ENCODE measurements at places on chromosomes 16 and 17.

DNA sequence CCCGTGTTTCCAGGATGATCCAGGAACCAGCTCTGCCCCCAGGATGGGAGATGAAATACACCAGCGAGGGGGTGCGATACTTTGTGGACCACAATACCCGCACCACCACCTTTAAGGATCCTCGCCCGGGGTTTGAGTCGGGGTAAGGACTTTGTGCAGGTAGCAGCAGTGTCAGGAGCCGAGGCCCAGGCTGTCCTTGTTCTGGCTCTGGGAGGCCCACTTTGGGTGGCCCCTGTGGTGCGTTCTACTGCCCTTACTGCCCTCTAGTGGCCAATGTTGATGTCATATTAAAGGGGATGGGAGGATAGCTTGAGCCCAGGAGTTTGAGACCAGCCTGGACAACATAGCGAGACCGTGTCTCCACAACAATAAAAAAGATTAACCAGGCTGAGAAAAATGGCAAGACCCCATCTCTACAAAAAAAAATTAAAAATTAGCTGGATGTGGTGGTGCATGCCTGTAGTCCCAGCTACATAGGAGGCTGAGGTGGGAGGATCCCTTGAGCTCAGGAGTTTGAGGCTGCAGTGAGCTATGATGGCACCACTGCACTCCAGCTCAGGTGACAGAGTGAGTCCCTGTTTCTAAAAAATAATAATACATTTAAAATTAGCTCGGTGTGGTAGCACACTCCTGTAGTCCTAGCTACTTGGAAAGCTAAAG, 20.9 kb upstream of the CLEC18A start:
- peak; percentile 34 for DNase-seq

GRCh38 chr16:83705856-83706255, 101.9 kb upstream of the HSBP1 start:
- DNase-seq: no peak

- no peak for DNase-seq
These were observed 1.5 kb upstream of the IST1 start for GRCh38 chr16:71893888-71894228.

DNA sequence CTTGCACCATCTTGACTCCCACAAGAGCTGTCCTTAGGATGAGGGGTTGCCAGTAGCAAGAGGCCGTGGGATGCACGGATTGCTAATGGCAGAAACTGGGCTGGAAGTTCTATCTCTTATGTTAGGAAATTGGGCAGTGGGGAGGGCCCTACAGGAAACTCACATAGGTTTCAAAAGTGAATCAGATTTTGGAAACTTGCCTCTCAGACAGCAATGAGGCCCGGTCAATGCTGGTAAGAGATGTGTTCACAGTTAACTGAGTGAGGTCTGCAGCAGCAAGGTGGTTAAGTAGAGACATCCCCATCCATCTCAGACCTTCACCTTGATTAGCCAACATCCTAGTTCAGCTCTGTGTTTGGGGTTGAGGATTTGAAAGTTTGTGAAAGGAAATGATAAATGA, 164.7 kb downstream of the ABCA8 start:
- DNase-seq: no peak

DNA sequence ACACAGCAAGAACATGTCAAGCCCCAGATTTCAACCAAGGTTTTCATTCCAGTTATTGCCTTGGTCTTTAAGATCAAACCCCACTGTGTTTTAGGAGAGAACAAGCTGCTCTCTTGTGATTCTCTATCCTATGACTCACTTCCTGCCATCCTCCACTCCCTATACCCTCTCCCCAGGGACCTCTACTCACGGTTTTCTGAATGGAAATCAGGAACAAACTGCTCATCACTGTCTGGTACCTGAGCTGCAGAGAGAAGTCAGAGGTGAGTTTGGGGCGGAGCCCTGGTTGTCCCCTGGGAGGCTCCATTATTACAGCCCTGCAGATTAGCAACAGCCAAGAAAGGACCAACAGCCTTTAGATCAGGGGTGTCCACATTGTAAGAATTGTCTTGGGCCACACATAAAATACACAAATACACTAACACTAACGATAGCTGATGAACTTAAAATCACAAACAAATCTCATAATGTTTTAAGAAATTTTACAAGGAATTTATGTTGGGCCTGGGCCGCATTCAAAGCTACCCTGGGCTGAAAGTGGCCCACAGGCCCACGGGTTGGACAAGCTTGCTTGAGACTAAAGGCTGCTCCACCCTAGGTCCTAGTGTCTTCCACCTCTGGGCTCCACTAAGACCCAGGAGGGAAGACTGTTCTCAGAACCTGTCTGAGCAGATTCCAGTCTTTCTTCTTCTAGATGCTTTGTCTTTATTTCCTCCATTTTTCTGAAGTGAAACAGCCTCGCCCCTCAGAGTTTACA, 9.7 kb downstream of the ETV4 start:
- DNase-seq: no peak

GRCh38 chr16:62137996-62138395, 101.8 kb upstream of the CDH8 start:
- DNase-seq: no peak

DNA sequence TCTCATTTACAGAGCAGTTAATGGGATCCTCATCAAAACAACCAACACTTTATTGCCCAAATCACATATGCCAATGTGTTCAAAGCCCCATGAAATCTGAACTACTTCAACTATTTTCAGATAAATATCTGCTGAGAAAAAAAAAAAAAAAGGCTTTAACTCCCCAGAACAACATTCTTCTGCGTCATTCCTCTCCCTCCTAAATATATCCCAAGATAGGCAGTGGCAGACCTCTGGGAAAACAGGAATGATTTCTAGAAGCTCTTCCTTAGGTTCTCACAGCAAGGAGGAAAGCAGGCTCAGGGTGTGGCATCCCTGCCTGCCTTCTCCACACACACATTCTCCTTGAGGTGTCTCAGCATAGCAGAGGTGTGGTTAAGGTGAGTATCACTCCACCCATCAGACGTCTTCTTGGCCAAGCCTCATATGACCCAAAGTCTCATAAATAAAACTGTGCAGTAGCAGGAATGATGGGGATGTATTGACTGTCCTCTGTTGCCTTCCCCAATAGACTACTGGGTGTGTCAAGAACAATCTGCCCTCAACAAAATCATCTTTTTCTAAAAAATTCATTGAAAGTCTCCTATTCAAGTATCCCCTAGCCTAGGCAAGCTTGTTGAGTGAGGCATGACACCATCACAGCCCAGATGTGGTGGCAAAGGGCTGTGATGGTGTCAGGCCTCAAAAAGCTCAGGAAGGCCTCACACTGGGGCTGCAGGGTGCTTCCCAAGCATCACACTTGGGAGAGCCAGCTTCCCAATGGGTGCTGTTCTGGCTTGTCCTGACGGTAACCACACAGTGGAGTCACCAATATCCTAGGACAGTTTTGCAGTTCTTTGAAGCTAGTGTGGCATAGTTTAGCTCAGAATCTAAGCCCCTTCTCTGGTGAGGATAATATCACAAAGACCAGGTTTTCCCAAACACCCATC, 135.4 kb upstream of the SOX9 start:
- no peak for DNase-seq

GRCh38 chr17:34095106-34095505, 160.0 kb upstream of the CCL2 start:
- no peak for DNase-seq

DNA sequence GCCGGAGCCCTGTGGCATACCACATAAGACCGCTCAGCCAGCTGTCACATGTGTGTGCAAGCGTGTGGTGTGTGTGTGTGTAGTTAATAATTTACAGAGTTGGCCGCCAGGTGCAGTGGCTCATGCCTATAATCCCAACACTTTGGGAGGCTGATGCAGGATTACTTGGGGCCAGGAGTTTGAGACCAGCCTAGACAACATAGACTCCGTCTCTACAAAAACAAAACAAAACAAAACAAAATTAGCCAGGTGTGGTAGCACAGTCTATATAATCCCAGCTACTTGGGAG, 20.4 kb downstream of the SOCS1 start:
- no peak for DNase-seq

- DNase-seq: peak; percentile 84
These were observed 61.0 kb upstream of the RBL2 start for GRCh38 chr16:53372992-53373871.

DNA sequence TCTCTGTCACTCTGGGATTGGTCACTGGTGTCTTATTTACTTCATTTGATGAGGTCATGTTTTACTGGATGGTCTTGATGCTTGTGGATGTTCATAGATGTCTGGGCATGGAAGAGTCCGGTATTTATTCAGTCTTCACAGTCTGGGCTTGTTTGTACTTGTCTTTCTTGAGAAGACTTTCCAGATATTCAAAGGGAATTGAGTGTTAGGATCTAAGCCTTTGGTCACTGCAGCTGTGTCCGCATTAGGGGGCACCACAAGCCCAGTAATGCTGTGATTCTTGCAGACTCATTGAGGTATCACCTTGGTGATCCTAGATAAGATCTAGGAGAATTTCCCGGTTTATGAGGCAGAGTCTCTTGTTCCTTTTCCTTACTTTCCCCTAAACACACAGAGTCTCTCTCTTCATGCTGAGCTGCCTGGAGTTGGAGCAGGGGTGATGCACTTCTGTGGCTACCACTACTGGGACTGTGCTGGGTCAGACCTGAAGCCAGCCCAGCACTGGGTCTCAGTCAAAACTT, 214.7 kb downstream of the SPECC1 start:
- no peak for DNase-seq

DNA sequence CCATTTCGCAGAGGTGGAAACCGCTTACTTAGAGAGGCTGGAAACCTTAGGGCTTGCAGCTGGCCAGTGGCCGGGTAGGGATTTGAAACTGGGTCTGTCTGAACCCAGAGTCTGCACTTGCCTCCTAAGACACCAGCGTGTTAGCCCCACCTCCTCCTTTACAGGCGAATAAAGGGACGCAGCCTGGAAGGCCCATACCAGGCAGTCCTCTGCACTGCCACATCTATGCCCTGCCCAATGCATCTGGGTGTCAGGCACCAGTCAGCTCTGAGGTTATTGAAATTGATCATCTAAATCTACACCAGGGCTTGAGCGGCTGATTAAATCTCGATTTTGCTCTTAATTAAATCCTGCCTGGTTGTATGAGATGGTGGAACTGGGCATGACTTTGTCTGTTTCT, 19.9 kb upstream of the NAGS start:
- DNase-seq: no peak

All from activated CD8-positive, alpha-beta memory T cell treated with anti-CD3 and anti-CD28 coated beads, Interleukin-2, amount 50 U/mL, for 4 hours (primary cell).